ENCODE measurements at places on chromosomes 5 and 9. TPM values are rescaled to one million over a fixed set of nuclear protein-coding genes. Genes with fewer than 3 reads are reported as not detected.

DNA sequence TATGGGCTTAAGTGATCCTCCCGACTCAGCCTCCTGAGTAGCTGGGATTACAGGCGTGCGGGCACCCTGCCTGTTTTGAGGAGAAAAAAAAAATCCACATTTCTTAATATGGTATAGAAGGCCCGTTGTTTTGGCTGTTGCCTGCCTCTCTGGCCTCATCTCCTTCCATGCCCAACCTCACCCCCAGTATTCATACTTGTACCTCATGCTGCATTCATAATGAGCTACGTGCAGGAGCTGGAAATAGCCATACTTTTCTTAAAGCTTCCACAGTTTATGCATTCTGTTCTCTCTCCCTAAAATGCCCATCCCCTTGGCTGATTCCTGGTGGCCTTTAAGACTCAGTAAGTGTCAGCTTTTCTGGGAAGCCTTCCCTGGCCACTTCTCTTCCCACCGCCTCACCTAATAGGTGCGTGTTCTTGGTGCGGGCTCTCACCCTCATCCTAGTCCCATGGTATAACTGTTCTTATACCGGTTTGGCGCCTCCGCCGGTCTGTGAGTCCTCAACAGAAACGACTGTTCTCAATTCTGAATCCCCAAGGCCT is 2.1 kb upstream of the TPM2 start:
- DNase-seq = no peak

Gene PCDH1
- not detected for total RNA-seq

GRCh38 chr9:120186276-120186675 is 393.7 kb downstream of the CDK5RAP2 start:
- DNase-seq = no peak

DNA sequence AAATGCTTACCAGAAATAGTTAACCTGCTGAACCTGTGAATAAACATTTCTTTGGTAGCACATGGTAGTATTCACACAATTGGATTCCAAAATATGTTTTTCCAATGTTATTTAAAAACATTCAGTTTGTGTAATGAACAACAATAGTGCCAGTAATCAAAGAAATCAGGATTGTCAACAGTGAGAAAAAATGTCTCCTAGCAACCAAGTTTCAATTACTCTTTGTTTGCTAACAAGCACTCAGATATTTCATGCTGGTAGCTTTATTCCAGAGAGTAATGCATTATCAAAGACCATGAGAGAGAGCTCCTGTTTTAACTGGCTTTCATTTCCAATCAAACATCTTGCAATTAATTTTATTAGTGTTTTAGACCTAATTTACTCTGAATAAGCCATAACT is 768.1 kb upstream of the GRAMD2B start:
- DNase-seq = no peak

DNA sequence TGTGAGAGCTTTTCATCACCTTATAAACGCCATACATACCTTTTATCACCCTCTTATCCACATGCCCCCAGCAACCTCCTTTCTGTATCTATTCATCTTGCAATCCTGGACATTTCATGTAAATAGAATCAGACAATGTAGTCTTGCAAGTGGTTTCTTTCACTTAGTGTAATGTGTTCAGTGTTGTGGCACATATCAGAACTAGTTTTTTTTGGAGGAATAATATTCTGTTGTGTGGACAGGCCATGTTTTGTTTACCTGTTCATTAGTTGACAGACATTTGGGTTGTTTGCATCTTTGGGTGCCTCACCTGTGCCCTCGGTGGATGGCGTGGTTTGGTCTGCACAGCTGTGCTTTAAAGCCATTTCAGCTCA is 1.3 kb downstream of the SQSTM1 start:
- DNase-seq = no peak

DNA sequence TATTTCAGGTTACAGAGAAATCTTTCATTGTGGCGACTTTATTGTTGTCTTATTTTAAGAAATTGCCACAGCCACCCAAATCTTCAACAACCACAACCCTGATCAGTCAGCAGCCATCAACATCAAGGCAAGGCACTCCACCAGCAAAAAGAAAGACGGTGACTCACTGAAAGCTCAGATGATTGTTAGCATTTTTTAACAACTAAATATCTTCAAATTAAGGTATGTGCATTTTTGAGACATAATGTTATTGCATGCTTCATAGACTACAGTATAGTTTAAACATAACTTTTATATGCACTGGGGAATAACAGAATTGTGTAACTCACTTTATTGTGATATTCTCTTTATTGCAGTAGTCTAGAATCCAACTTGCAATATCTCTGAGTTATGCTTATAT is 263.4 kb downstream of the TMEM232 start:
- DNase-seq = no peak

DNA sequence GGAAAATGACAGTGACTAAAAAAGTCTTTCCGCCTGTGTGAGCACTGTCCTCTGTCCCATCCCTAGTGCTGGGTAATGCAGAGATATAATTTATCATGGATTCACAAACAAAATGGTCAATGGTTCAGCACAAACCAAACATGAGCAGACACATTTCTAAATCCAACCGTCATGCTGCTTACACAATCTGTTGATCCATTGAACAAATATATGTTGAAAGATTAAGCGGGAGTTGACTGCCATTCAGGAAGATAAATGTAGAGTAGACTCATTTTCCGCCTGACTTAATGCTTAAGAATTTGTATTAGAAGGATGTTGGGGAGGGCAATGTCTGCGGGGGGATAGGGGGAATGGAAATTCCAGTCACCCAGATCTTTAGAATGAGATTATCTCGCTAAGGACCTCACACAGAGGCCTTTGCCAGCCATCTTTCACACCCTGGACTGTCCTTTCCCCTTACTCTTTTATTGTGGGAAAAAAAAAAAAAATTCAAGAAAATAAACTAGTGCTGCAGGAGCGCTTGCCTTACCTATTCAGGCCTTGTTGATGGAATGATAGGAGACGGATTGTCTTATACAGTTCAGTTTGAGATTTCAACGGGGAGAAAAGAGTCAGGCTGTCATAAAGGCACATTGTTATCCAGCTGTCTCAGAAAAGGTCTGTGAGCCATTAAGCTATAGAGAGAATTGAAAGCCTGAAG is 153.7 kb downstream of the TLE1 start:
- no peak for DNase-seq

- DNase-seq = no peak
These were observed 58.1 kb downstream of the TJP2 start for GRCh38 chr9:69232135-69232534.

Measured in OCI-LY7 (cell line).